ENCODE measurements at places on chromosomes 4 and X. TPM values are rescaled to one million over a fixed set of nuclear protein-coding genes. Genes with fewer than 3 reads are reported as not detected.

TMEM35A gene
- not detected for total RNA-seq

DNA sequence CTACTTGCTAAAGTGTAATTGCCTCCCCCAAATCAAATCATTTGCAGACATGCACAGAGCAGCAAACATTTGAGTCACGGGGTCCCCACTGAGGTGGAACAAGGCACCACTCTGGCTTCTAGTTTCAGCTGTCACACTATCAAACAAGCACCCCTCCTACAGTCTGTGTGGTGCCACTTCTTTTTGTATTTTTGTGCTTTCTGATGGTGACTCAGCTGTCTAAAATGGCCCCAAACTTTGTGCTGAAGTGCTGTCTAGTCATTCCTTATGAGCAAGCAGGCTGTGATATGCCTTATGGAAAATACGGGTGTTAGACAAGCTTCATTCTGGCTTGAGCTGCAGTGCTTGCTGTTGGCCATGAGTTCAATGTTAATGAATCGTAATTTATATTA lies 15.4 kb downstream of the IGFBP7 start:
- DNase-seq, result peak; percentile 34

DNA sequence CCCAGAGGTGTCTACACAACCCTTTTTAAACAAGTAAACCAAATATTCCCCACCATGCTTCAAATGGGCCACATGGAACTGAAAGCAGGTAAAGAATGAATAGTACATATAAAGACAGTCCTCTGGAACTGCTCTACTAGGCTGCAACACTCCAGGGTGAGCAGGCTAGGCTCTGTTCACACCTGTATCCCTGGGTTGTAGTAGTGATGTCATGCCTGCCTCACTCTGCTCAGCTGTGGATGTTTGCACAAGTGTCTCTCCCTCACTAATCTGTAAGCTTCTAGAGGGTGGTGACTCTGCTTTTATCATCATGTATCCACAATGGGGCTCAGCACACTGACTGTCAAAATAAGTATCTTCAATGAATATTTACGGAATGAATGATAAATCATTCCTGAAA lies 20.4 kb downstream of the LEF1 start:
- DNase-seq, result no peak

- DNase-seq, result no peak
Measured at GRCh38 chrX:72128881-72129280, 2.8 kb downstream of the RTL5 start.

DNA sequence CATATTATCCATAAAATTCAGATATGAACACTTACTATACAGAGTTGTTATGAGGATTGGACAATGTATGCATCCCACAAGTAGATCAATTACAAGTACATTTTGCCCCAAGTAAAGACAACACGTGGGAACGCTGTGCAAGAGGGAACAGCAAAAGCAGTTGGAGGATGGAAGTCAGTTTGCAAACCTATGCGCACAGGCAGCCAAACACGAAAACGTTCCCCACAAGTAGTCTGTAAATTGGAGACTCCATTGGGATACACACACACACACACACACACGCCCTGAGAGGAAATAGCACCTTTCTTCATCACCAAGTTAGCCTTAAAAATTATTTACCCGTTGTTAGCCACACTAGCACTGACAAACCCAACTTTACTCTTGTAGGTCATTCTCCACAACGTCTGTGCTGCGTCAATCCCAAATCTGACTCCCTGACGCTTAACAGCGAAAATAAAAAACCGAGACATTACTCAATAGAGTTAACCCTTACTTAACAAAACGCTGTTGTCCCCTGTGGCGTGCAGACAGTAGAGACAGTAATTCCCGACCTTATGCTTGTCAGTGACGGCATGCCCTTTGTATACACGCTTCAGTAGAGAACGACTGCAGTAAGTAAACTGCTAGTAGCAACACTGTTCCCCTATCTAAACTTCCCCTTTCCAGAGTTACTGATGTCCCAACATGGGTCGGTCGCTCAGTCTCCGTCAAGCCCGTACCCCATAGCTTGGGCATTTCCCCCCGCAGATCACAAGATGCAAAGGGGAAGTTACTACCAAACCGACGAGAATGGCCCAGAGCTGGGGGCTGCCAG lies 730 bp downstream of the MANBA start:
- DNase-seq, result peak; percentile 67

FAT4 gene
- 5.5 TPM for total RNA-seq

DNA sequence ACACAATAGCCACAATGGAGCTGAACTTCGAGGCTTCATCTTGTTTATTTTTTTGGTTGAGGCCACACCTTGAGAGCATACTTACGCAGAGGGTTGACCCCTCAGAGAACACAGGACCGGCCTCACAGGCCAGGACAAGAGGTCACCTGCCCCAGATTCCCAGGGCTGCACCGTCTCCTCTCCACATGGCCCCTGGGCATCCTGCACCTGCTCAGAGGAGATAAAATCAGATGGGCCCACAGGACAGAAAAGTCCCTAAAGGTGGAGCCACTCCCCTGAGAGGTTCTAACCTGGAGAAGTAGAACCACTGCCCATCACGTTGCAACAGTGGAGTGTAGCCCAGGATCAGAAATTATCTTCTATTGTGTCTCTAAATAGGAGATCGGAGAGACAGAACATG lies 1.1 kb upstream of the CLDN24 start:
- no peak for DNase-seq

PDZD4 gene
- total RNA-seq, result 0.33 TPM

PAGE2B gene
- total RNA-seq, result not detected

GBA3 gene
- total RNA-seq, result 0.27 TPM

DNA sequence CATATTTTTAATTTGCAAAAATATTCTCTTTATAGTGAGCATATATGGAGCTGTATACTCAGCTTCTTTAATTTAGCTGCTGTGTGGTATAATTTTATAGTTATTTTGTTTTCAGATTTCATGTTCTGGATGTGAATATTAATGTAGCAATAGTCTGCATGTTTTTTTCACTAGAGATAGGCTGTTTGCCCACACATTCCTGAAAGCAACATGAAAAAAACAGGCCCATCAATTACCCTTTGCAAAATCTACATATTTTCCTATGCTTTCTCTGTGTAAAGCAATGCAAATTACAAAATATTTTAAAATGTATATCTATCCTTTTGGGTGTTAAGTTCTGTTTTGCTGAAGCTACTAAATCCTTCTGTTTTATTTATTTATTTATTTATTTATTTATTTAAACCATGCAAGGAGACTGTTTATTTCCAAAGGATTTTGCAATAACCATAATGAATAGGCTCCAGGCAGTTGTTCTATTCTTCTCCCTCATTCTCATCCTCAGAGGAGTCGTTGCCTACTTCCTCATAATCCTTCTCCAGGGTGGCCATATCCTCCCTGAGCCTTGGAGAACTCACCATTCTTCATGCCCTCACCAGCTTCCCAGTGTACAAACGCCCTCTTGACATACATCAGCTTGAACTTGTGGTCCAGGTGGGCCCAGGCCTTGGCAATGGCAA lies 277.1 kb downstream of the ANKRD50 start:
- DNase-seq, result no peak

LUZP4 gene
- not detected for total RNA-seq

DNA sequence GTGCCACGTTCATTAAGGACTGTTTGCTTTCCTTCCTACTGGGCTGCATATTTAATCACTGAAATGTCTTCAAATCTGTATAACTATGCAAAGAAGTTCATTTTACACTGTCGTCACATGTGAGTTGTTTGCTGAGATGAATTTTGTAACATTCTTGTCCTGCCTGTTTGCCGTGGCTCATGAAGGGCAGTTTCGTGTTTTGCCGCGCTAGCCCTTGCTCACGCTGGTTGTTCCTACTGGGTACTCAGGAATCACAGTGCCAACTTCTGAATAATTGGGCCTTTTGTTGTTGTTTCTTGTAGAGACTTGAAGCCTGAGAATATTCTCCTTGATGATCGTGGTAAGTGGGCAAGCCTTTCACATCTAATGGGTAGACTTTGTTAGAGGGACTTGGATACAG lies 52.2 kb downstream of the HTT-AS start:
- peak; percentile 31 for DNase-seq

DNA sequence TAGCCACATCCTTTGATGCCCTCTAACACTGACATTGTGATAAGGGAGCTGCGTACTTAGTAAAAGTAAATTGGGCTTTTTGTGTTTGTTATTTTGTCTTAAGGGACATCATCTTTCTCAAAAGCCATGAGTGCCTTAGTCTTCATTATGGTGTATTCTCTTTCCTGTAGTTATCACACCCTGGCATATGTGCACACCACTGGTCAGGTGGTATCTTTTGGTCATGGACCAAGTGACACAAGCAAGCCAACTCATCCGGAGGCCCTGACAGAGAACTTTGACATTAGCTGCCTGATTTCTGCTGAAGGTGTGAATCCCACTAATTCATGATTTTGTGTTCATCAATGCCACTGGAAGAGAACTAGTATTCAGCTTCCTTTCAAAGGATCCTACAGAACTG lies 18.0 kb downstream of the HERC6 start:
- DNase-seq, result no peak

DNA sequence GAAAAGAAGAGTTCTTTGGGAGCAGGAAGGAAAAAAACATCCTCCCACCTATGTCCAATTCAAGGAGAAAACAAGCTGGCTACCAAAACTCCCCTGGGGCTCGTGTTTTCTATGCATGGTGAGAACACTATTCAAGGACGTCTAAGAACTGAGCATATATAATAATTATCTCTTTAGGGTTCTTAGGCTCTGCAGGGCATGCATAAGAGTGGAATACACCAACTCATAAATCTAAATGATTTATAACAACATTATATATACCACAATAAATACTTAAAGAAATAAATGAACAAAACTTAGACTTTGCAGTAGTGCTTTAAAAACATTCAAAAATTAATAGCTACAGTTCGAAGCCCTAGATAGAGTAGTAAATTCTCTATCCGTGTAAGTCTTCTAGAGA lies 19.5 kb upstream of the TMEM154 start:
- DNase-seq, result no peak

- no peak for DNase-seq
Measured at GRCh38 chr4:113825272-113825671, 63.7 kb upstream of the CAMK2D start.

- DNase-seq, result no peak
Measured at GRCh38 chrX:139204571-139204897, 326.0 kb upstream of the F9 start.

SMARCA1 gene
- total RNA-seq, result 32.4 TPM

- no peak for DNase-seq
Measured at GRCh38 chr4:93781198-93781597, 47.4 kb upstream of the ATOH1 start.

GRCh38 chr4:5905714-5906113 lies 12.8 kb upstream of the CRMP1 start:
- no peak for DNase-seq

SPON2 gene
- 0.83 TPM for total RNA-seq

GRCh38 chr4:162793571-162793970 lies 373.1 kb downstream of the NAF1 start:
- DNase-seq, result no peak

DNA sequence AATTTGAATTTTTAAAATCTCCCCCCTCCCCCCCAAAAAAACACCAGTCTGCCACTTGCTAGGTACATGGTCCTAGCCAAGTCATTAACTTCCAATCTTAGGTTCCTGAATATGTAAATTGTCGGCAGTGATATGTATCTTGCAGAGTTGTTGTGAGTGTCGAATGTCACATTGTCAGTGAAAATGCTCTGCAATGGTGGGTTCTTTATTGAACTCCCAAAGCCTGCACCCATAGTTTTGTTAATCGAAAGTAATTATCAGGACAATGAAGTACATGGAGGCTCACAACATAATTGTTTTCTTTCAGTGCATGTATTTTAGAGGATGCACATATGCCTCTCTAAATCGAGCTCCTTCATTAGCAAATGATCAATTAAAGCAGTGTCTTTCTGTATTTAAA lies 185.6 kb upstream of the S100G start:
- DNase-seq, result no peak

HEPH gene
- total RNA-seq, result 113 TPM

- no peak for DNase-seq
Measured at GRCh38 chrX:39928704-39929378, 168.9 kb downstream of the BCOR start.

NKX1-1 gene
- total RNA-seq, result not detected

TCEAL6 gene
- not detected for total RNA-seq

DNA sequence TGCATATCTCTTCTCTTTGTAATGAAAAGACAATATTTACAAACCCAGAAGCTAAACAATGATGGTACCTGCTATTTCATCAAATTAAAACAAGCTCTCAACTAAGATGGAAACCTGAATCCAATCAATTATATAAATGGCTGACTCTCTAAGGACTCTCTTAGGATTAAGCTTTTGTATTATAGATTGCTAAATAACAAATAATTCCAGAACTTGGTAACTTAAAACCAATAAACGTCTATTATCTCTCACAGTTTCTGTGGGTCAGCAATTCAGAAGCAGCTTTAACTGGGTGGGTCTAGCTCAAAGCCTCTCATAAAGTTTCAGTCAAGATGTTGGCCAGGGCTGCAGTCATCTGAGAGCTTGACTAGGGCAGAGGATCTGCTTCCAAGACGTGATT lies 12.4 kb downstream of the PHKA2 start:
- no peak for DNase-seq

- DNase-seq, result peak; percentile 90
Measured at GRCh38 chrX:103656617-103657016, 27.8 kb downstream of the TCEAL1 start.

AFF1 gene
- total RNA-seq, result 24.8 TPM

DNA sequence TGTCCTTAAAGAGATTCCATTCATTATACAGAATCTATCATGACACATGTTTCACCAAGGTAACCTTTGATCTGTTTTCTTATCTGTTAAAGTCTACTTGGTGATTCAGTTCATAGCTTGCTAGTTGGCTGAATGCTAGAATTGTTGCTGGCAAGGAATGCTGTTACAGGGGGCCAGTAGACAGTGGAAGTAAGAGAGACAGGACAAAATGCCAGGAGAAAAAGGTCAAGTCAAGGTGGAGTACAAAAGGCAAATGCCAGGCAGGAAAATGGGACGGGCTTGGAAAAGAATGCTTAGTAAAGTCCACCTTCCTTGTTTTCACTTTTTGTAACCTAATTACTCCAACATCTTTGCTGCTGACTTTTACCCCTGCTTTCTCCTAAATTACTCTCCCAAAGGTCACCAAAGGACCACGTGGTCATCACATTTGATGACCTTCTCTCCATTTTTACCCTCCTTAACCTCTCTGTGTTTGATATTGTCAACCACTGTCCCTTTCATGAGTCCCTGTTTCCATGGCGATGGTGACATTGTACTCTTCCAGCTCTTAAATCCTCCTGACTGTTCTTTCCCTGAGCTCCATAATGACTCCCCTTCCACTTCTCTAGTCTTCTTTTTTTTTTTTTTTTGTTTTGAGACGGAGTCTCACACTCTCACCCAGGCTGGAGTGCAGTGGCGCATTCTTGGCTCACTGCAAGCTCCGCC lies 24.5 kb upstream of the TAPT1 start:
- no peak for DNase-seq

KIAA1210 gene
- not detected for total RNA-seq

SPANXN3 gene
- total RNA-seq, result not detected

- DNase-seq, result peak; percentile 71
Measured at GRCh38 chr4:156778606-156779005, 193.0 kb downstream of the PDGFC start.

All from mammary epithelial cell (primary cell).